ENCODE measurements at places on chromosomes 2 and 18.

- no peak for DNase-seq
Observed at GRCh38 chr2:77391119-77391518, 131.1 kb downstream of the LRRTM4 start.

DNA sequence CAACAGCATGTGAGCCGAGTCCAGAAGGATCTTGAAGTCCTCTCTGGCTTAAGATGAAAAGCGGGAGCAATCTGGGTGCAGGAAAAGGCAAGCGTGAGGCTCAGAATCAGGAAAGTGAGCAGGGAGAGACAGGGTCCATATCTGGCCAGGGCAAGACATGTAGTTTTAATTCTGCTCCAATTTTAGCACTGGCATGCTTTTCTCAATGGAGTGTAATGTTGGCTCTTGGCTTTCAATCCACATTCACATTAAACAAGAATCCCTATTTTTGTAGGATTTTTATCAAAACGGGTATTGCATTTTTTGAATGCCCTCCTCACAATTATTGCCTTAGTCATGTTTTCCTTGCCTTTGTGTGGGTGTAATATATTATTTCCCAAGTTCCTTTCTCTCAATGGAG, 6.0 kb downstream of the SPATA3 start:
- no peak for DNase-seq

- DNase-seq = no peak
Observed at GRCh38 chr2:105323111-105323510, 6.4 kb downstream of the TGFBRAP1 start.

GRCh38 chr18:34483198-34483597, 226.9 kb upstream of the DTNA start:
- no peak for DNase-seq

GRCh38 chr18:8948471-8949149, 153.9 kb upstream of the NDUFV2 start:
- no peak for DNase-seq

DNA sequence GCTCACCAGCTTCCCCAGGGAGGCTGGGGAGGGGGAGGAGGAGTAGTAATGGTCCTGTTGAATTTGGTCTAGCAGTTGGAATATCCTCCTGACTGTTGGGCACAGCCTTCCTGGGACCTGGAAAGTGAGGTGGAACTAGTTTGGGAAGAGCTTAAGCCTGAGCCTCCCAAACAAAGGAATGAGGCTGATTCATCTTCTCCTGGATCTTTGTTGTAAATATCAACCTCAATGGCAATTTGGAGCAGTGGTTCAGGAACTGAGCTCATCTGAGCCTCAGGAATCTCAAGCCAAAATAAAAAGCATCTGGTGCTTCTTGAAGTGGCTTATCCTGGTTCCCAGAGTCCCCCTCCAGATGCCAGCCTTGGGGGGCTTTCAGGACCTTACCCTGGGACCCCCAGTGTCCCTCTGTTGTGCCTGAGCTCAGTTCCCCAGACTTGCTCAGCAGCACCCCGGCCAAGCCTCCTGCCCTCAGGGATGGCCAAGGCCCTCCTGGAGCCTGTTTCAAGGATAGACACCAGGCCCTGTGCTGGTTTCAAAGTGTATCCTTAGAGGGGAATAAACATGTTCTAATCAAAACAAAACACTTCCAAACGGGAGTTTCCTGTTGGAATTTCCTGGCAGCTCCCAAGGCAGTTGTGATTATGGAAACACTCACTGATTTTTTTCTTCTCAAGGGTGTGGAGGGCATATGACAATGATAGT, 112.6 kb downstream of the DDX1 start:
- no peak for DNase-seq

DNA sequence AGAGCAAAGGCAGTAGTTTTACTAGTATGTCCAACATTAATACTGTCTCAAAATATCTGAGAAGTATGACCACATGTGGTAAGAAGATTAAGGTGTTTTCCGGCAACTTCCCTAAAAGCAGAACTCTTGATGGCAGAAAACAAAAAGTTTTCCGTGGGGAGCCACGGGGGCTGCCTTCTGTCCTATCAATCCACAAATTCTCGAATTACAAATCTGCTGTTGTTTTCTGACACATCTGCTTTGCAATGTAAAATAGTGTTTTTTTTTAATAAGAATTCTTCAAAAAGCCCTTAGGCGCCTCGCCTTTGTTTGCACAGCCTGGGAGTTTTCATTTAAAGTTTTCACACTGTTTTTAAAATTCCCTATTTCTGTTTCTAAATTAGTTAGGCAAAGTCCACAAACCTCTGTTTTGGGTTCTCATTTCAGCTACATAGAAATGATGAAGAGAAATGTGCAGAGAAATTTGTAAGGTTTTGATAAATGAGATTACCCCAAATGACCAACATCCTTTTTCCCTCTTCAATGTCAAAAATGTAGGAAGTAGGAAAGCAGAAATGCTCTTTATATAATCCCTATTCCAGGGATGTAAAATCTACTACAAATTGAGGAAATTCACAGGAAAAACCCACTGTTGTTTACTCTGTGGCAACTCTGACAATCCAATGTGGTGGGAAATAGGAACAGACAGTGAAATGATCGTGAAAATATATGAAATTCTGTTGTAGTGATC, 385.8 kb downstream of the ZEB2 start:
- no peak for DNase-seq

DNA sequence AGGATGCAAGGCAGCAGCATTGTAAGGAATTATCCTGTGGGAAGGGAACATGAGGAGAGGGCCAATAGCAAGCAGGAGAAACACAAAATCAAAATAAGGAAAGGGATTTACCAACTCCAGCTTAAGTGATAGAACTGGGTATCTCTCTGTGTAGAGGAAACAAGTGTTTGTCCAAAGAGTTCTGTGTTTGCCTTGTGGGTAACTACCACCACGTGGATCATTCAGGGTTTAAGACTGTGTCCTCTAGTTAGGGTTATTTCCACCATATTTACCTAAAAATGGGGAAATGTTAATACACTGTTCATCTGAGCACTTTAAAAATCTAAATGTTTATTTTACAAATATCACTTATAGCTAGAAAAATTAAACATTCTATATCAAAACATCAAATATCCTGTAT, 283.3 kb downstream of the EIPR1 start:
- DNase-seq = no peak

- no peak for DNase-seq
Observed at GRCh38 chr2:223114170-223114569, 62.2 kb downstream of the KCNE4 start.

DNA sequence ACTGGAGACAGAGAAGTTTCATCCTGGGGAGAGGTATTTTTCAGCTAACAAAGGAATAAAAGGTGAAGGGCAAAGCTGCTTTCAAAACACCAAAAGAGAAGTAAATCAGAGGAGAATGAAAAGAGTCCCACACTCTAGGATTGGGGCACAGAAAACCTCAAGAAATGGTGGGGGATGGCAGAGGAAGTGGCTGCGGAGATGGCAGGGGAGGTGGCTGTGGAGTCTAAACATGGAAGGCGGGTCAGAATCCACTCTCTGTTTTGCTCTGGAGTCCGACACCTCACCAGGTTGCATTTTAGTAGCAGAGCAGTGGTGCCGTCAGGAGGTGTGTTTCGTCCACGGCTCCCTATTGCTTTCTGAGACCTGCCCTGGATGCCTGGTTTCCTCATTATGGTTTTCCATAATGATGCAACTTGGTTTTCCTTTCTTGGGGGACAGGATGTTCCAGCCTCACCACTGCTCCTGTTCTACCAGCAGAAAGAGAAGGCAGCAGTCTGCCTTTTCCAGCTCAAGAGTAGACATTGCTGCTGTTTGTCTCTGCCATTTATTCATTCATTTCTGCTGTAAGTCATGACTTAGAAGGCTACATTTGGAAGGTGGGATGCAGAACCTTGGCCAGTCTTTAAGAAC, 188.7 kb downstream of the ANKRD44 start:
- no peak for DNase-seq

DNA sequence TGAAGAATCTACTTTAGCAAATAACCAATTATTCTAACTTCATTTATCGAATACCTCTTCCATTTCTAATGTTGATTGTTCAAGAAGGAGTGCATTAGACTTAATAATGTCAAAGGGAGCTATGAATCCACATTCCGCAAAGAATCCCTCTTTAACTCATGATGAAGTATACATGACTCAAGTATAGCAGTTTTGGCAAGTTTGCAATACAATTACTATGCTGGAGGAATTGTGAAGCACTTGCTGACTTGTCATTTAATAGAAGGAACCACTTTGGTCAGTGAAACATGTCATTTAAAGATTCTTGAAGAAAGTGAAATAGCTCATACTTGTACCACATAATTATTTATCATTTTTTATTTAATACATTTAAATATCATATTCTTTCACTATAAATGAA, 125.1 kb downstream of the SLC39A10 start:
- DNase-seq = no peak

DNA sequence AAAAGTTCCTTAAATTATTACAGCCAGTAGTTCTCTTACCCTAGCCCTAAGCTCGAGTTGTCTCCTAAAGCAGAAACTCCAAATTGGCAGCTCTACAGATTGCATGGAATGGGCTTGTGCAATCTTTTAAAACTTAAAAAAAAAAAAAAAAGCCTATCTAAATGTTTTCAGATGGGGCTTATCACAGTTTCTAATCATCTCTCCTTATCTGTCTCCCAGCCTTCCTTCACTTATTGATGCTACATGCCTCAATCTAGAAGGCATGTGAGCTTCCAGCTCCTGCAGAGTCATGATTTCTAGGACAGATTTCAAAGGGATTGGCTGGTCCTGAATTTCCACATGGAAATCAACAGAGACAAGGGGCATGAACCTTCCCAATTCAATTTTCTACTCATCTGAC, 33.1 kb upstream of the PELI1 start:
- DNase-seq = no peak

DNA sequence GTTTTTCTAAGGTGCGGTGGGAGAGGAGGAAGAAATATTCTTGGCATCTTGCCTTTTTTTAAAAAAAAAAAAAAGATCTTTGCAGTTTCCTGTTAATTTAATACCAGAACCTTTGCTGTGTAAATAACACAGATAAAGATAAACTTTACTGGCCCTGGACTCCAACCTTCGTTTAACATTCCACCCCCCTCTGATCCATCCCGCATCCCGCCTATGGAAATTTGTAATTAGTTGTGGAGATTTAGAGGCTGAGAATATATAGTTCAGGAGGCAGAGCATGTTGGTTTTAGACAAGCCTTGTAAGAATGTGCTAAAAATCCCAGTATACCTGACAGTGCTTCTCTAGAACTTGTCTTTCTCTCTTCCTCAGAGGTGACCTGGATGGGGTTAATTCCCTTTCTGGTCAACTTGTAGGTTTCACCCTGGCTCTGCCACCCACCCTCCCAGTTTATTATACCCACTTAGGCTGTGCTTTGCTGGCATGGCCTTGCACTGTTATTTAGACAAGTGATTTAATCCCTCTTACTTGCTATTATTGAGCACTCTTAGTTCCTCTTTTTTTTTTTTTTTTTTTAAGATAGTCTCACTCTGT, 2.9 kb upstream of the C2orf72 start:
- no peak for DNase-seq

GRCh38 chr2:140876015-140876414, 1254.8 kb downstream of the LRP1B start:
- DNase-seq = no peak

GRCh38 chr2:147405651-147406050, 439.2 kb upstream of the ACVR2A start:
- no peak for DNase-seq

GRCh38 chr2:197165020-197165419, 145.6 kb downstream of the ANKRD44 start:
- no peak for DNase-seq

DNA sequence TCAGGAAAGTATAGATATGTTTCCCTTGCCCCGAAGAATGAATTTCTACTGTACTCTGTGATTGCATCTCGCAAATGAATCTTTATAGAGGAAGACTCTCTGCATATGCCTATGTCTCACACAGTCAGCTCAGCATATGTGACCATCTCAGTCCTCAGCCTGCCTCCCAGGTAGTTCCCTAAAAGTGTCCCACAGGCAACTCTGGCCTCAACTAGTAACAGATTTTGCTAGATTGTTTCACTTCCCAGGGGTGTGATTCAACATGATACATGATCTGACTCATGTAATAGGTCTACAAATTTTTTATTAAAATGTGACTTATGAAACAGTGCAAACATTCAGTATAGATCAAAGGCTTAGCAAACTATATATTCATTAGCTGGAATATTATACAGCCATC, 296.6 kb upstream of the CRIM1 start:
- no peak for DNase-seq

DNA sequence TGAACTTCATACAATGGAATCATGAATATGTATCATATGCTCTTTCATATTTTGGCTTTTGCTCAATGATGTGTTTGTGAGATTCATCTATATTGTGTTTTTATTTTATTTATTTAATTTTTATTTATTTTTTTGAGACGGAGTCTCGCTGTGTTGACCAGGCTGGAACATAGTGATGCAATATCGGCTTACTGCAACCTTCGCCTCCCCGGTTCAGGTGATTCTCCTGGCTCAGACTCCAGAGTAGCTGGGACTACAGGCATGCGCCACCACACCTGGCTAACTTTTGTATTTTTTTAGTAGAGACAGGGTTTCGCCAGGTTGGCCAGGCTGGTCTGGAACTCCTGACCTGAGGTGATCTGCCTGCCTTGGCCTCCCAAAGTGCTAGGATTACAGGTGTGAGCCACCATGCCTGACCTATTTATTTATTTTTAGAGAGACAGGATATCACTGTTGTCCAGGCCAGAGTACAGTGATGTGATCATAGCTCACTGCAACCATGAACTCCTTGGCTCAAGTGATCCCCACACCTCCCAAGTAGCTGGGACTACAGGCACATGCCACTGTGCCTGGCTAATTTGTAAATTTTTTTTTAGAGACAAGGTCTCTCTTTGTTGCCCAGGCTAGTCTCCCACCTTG, 74.5 kb downstream of the TET3 start:
- no peak for DNase-seq

DNA sequence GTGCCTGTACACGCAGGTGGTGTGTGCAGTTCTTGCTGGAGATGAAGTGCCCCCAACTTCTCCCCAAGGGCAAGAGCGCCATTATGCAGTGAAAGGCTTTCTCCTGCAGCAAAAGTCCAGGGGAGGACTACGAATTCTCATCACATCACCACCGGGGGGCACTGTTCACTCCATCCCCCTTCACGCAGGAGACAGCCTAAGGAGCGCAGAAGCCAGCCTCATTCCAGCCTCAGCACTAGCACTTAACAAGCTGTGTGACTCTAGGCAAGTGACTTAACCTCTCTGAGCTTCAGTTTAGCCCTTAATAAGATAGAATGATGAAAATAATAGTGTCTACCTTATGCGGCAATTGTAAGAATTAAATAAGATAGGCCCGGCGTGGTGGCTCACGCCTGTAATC, 32.3 kb downstream of the DNMT3A start:
- peak; percentile 23 for DNase-seq

DNA sequence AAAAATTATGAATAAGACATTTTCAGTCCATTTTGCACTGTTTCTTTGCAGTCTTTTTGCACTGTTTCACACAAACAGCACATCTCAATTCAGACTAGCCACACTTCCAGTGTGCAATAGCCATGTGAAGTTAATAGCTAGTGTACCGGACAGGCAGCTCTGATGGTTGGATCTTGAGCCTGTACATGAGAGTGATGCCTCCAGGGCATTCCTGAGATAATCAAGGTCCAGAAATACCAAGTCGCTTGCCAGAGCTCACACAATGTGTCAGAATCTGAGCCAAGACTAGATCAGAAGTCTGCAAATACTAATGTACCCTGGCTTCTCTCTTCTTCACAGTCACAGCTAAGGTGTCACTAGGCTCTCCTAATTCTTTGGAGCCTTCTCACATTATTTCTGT, 180.2 kb downstream of the OSR1 start:
- no peak for DNase-seq

Data from activated naive CD4-positive, alpha-beta T cell (primary cell).